Effector CD4-positive, alpha-beta T cell (primary cell): ENCODE measurements at places on chromosomes 16 and 17.

- no peak for DNase-seq
Observed at GRCh38 chr16:583470-583814, 6.4 kb upstream of the RAB40C start.

DNA sequence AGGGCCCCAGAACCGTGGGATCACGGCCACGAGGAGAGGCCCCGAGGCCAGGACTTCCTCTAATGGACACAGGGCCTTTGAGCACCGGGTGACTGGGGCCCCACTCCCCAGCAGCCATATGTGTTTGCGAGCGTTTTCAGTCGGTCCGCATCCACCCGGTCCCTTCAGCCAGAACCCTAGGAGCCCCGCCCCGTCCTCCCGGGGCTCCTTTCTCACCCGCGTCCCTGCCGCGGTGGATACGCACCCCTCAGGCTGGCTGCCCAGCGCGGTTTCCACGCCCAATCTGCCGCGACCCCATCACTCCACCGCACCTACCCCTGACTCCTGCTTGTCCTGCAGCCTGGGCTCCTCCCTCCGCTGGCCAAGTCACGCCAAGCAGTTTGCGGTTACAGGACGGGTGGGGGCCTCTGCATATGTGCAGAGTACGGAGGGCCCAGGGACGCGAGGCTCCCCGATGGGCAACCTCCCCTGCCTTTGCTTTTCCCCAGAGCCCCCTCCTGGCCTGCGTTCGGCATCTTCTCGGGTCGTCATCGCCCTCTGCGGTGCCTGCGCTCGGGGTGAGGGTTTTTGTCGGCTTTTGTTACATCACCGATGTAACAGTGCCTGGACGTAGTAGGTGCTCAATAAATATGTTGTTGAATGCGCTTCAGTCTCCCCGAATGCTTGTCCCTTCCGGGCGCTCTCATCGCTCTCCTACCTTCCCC, 1.0 kb upstream of the TTYH2 start:
- no peak for DNase-seq

DNA sequence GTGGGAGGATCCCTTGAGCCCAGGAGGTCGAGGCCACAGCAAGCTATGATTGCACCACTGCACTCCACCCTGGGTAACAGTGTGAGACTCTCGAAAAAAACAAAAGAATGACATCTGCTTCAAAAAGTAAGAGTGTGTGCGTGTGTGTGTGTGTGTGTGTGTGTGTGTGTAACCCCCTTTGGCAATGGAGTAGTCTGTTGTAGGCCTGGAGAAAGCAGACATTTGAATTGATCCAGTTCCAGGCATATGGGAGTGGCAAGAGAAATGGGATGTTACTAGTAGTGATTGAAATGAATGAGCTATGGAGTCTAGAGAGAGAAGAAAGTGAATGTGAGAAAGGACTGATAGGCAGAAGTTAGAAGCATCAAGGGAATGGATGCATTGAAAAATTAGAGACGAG, 9.9 kb downstream of the CASC3 start:
- no peak for DNase-seq

GRCh38 chr16:58655215-58655596, 25.6 kb upstream of the CNOT1 start:
- DNase-seq = no peak

DNA sequence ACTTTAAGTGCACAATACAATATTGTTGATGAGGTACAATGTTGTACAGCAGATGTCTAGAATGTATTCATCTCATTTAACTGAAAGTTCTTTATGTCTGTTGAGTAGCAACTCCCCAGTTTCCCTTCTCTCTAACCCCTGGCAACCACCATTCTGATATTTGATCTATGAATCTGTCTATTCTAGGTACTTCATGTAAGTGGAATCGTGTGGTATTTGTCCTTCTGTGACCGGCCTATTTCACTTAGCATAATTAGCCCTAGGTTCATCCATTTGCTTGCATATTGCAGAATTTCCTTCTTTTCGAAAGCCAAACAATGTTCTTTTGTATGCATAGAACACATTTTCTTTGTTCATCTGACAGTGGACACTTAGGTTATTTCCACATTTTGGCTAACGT, 10.8 kb downstream of the RGS9 start:
- no peak for DNase-seq

DNA sequence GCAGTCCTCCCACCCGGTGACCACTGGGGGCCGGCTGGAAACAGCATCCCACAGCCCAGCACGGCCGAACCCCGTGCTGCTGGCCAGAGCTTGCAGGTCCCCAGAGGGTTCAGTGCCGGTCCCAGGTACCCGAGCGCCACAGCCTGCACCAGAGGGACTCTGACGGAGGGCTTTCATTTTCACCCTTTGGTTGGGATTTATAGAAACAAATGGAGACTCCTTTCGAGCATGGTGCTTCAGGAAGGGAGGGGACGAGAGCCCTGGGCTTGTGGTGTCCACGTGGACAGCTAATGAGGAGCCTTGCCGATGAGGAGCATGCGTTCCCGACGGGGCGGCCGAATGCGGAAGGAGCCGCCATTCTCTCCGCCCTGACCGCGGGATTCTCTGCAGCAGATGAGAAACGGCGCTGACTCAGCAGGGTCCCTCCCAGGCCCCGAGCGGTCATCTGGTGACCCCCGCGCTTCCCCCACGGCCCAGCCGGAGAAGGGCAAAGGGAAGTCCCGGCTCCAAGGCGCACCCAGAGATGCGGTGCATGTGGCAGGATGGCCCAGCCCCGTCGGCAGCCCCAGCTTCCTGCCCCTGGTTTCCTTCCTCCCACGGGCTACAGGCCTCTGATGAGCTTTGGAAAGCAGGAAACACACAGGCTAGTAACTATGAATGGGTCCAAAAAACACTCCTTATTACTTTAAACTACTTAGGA, 9.8 kb downstream of the SLC38A10 start:
- DNase-seq = peak; percentile 32

DNA sequence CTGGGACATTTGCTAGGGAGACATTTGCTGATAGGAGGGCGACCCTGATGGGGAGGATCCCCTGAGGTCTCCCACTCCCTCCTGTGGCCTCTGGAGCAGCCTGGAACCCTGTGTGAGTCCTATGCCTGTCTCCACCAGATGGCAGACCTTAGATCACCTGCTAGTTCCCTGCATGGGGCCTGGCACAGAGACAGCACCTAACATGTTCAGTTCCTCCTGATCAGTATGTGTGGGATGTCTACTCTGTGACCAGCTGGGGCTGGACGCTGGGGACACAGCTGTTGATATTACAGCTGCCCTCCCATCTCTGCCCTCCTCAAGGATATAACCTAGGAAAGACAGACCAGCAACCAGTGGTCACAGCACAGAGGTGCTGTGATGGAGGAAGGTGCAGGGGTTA, 1.1 kb upstream of the ADCY7 start:
- peak; percentile 41 for DNase-seq

DNA sequence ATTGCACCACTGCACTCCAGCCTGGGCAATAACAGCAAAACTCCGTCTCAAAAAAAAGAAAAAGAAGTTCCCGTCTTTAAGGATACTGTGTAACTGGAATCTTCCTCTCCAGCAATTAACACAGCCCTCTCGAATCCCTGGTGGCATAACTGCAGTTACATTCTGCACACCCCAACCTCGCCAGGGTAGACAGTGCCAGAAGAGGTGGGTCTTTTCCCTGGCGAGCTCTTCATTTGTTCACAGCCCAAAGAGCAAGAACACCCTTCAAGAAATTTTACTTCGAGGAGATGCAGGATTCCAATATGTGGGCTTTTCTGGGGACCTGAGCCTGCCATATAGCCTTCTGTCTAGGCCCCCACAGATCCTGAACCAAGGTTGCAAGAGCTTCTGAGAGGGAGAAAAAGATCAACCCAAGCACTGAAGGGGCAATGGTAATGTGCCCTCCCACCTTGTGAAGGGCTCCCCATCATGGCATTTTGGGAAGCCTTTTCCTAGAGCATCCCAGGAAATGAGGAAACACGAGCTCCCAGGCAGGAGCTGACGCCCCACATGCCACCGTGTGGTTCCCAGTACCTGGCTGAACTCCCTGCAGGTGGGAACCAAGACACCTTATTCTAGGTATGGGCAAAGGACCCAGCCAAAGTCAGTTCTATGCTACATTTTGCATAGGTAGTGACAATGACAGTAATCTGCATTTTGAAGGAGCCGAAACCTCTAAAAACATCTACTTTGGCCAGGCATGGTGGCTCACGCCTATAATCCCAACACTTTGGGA, 26.9 kb downstream of the TK2 start:
- no peak for DNase-seq

DNA sequence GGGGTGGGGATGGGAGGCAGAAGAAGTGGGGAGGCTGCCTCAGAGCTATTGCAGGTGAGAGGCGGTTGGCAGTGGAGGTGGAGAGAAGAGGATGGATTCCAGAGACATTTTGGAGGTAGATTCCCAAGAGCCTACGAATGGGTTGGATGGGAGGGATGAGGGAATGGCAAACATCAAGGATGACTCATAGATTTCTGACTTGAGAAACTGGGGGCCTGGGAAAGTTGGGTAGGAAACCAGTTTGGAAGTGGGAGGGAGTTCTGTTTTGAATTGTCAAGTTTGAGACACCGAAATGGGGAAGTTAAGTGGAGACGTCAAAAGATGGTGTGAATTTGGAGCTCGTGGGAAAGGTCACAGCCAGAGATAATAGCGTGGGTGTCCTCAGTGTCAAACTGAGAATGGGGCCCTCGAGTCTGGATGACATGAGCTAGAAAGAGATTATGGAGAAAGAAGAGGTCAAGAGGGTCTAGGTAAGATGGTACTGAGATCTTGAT, 6.2 kb upstream of the CYLD start:
- no peak for DNase-seq

DNA sequence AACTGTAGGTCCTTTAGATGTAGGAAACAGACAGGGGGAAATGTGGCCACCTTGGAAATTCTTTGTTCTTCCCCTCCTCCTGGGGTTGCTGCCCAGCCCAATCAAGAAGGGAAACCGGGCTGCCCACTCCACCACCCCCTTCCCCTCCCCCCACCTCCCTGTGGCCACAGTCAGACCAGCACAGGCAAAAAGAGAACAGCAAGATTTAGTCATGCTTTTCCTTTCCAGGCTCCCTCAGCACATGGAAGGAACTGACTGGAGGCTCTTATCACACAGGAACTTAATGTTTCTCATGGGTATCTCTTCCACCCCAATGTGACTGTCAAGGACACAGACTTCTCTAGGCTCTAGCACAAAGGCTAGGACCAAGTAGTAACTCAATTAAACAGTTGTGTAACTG, 3.0 kb upstream of the CCL1 start:
- no peak for DNase-seq
